ENCODE measurements at places on chromosomes 4 and X.

DNA sequence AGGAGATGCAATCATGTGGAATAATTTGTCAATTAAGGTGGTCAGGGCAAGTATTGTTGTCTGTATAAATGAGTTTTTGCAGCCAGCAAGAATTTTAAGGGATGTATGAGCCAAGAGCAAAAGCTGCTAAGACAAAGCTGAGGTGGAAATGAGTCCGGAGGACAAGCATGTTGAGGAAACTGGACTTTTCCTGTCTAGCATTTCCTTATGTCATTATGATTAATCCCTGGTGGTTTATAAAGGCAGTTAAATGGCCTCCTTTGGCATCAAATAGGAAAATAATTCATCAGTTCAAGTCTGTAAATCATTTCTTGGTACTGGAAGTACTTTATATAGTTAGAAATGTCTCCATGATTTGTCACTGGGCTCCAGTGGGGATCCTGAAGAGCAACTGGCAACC, 61.6 kb upstream of the TEX13A start:
- DNase-seq, result no peak

DNA sequence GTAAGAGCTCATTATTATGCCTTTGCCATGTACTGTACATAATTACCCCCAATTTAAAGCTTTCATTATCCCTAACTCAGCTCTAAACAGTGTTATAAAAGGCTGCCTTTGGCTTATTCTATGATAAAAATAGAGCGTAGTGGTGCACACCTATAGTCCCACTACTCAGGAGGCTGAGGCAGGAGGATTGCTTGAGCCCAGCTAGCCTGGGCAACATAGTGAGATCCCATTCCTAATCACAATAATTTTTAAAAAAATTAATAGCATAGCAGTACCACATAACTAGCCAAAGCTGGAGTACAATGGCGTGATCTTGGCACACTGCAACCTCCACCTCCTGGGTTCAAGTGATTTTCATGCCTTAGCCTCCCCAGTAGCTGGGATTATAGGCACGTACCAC, 112.4 kb downstream of the PDS5A start:
- no peak for DNase-seq

DNA sequence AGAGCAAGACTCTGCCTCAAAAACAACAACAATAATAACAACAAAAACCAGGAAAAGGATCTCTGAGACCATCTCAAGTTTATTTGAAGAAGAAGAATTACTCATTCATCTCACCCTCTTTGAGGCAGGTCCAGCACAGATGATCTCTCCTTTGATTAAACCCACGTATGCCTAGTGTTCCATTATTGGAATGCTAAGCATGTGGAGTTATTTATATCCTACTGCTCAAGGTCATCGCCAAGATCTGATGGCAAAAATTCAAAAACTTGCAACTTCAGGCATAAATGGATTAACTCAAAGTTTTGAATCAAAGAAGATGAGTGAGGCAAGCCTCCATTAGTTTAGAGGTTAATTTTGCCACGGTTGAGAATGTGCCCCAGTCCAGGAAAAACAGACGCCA, 184.2 kb downstream of the DHRSX start:
- DNase-seq, result no peak

DNA sequence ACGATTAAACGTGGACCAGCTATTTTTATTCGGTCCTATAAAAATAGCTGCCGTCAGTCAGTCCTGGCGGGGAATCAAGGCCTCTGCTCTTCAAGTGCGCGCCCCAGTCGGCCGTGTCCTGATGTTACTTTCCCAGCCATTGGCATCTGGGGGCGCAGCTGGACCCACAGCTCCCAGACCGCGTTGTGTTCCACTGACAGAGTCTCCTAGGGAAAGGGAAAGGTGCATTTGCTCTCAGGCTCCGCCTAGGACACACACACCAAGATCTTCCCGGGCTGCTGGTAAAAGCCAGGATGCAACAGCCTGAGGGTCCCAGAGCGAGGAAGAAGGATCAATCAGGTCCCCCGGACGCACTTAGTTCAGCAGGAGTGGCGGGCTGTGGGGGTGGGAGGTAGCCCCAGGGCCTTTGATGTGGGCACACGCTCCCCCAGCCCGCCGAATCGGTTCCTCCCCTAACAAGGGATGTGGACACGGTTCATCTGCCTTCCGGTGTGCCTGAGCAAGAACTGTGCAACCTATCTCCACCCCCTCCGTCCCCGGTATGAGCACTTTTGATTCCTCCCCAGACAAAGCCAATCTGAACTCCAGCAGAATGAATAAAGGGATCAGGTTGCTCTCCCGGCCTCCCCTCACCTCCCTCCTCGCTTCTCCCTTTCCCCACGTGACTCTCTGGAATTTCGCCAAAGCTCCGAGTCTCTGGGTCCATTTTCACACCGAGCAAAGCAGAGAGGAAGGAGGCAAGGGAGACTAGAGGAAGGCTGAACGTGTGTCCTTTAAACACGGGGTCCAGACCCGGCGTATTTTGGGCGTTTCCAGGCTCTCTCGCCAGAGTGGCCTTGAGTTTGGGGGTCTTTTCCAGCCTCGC, 626 bp upstream of the FRAS1 start:
- peak; percentile 37 for DNase-seq

GRCh38 chrX:126900937-126901336, 81.4 kb downstream of the PRR32 start:
- DNase-seq, result no peak

GRCh38 chr4:119693126-119693525, 64.5 kb upstream of the PDE5A start:
- DNase-seq, result no peak

GRCh38 chr4:106806158-106806797, 229.8 kb downstream of the DKK2 start:
- DNase-seq, result no peak

GRCh38 chr4:101183666-101184373, 163.5 kb downstream of the PPP3CA start:
- no peak for DNase-seq

- DNase-seq, result no peak
Observed at GRCh38 chr4:113659127-113659526, 102.4 kb downstream of the CAMK2D start.

- DNase-seq, result no peak
Observed at GRCh38 chr4:160175064-160175643, 1072.3 kb downstream of the RAPGEF2 start.

DNA sequence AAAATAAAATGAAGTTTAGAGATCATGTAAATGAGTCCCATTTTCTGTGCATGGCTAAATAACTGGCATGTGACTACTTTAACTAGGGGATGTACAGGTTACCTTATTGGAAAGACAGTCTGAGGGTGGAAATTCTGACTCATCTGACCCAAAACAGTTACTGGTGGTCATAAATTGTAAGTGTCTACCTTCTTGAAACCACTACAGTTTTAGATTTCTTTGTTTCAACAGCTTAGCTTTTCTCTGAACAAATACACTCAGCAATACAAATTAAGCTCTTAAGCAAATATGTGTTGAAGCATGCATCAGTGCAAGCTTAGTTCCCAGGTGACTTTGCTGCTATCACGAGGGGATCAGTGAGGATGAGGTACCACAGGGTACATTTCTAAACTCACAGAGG, 60.7 kb upstream of the PGM2 start:
- DNase-seq, result peak; percentile 11

DNA sequence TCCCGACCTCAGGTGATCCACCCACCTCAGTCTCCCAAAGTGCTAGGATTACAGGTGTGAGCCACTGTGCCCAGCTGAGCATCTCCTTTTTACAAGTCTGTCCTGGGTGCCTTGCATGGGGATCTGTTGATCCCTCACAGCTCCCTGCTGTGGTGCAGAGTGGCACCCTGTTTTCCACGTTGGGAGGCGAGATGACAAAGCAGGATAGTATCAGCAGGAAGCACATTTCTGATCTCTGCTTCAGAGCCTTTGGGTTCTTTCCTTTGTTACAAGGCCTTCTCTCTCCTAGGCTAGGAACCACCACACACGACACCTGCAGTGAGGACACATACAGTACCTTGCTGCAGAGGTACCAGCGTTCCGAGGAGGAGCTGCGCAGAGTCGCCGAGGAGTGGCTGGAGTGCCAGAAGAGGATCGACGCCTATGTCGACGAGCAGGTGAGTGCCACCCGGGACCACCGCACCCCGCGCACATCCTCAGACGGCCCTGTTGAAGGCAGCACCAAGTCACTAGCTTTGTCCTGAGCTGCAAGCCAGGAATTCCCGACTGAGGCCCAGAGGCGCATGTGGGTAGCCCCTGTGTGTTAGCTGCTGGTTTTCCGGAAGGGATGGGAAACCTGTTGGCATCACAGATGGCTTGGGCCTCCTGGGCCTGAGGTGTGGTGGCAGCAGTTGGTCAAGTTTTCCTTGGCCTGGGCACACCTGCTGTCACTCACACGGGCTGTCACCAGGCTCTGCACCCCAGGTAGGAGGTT, 109.6 kb downstream of the TNIP2 start:
- no peak for DNase-seq

DNA sequence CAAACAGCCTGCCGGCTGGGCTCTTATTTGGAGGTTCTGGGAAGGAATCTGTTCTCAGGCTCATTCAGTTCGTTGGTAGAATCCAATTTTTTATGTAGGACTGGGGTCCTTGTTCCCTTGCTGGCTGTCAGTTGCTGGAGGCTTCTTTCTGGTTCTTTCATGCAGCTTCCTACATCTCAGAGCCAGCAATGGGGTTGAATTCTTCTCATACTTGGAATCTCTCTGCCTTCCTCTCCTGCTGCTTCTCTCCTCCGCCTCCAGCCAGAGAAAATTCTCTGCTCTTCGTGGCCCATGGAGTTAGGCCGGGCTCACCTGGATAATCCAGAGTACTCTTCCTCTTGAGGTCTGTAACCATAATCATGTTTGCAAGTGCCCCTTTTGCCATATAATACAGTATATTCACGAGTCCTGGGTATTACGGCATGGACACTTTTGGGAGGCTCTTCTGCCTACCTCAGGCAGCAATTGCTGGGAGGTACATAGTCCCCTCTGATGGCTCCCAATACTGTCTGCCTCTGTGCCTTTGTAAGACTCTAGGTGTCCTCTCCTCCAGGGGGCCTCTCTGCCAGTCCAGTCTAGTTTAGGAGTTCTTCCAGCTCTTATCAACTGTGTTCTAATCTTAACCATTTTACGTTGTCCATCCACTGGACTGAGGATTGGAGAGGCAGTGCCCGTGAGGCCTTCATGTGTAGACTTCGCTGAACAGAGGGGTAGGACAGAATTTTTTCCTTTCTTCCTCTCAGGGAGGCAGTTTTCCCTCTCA, 2.2 kb downstream of the TRMT44 start:
- no peak for DNase-seq

- DNase-seq, result no peak
Observed at GRCh38 chr4:123749383-123749782, 352.8 kb downstream of the SPRY1 start.

GRCh38 chrX:139560221-139560620, 29.7 kb downstream of the F9 start:
- DNase-seq, result no peak

- DNase-seq, result no peak
Observed at GRCh38 chrX:135544338-135544948, 24.0 kb downstream of the INTS6L start.

DNA sequence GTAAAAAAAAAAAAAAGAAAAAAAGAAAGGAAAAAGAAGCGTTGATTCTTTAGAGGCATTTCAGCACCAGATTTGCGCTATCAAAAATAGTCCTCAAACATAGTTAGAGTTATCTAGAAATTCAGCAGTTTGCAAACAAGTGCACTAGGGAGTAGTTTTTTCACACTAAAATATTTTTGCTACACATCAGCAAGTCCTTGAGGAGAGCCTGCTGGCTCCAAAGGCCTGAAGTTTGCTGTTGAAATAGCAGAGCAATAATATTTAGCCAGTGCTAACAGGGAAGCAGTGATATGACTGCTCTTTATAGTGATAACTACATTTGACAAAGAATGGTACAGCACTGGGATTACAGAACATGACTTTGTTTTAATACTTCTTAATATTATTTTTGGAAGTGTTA, 472.2 kb downstream of the PCDH7 start:
- DNase-seq, result no peak

DNA sequence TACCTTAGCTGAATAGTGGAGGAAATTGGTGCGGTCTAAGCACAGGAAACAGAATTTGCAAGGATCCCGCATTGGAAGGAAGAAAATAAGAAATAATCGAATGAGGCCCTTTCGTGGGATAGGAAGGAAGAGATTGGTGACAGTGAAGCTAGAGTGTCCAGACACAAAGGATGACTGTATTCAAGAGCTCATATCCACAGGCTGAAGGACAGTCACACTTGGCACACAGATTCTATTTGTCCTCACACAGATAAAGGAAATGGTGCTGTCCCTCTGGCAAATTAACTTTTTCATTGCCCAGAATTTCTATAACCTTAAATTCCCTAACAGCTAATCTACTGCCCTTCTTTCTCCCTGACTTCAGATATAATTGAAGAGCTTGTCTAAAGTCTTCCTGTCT, 2188.9 kb upstream of the TENM3 start:
- DNase-seq, result no peak

DNA sequence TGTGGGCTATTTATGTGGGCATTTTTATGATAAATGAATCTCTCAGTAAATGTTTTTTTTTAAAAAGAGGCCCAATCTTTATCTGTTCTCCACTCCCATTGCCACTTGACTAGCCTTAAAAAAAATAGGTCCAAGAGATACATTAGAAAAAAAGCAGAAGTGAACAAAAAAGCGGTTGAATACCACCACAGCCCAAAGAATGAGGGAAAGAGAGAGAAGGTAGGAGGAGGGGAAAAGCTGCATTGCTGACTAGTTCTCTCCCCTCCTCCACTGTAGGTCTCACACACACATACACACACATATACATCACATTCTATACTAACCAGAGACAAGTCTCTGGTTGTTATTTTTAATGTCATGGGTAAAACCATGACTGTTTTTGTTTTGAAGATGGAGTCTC, 95.8 kb upstream of the IL13RA1 start:
- DNase-seq, result peak; percentile 10

- DNase-seq, result no peak
Observed at GRCh38 chrX:86148594-86148993, 343 bp downstream of the DACH2 start.
